Hindlimb muscle (tissue), 1 donor: ENCODE measurements at places on chromosomes 16 and 17. TPM values are rescaled to one million over a fixed set of nuclear protein-coding genes. Genes with fewer than 3 reads are reported as not detected.

DNA sequence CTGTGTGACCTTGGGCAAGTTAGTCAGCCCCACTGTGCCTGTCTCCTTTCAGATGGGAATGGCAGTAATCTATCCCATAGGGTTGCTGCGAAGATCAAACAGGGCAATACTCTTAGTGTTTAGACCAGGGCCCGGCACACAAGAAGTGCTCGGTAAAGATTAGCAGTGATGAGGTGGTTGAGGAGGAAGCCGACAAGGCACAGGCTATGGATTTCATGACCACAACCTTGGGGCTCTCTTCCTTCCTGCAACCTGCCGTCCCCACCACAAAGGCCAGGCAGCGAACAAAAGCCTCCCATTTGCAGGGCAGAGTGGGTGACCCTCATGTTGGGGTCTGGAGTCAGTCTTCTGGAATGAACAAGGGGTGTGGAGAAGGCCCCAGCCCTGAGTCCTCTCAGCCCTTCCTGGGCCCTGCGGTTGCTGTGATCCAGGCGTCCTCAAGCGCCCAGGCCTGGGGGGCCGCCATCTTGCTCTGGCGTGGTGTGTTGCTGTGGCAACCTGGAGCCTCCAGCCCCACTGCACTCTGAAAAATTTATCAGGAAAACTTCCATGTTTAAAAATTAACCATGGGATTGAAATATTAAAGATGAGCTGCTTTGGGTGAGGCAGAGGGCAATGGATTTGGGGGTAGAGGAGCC, 9.8 kb downstream of the ADAM11 start:
- no peak for DNase-seq

GRCh38 chr16:86321491-86321890, 188.8 kb upstream of the FOXF1 start:
- no peak for DNase-seq

- DNase-seq, result no peak
Measured at GRCh38 chr17:20184977-20185619, 175.9 kb downstream of the SPECC1 start.

GRCh38 chr17:81502471-81503017, 10.1 kb downstream of the ACTG1 start:
- no peak for DNase-seq

GRCh38 chr17:17326275-17326875, 23.2 kb downstream of the NT5M start:
- DNase-seq, result no peak

Gene ATXN1L
- polyA plus RNA-seq, result 17.8 TPM

Gene C17orf78
- polyA plus RNA-seq, result not detected

- DNase-seq, result no peak
Measured at GRCh38 chr17:71681427-71682173, 439.2 kb upstream of the SOX9 start.

Gene PNMT
- 5.0 TPM for polyA plus RNA-seq

DNA sequence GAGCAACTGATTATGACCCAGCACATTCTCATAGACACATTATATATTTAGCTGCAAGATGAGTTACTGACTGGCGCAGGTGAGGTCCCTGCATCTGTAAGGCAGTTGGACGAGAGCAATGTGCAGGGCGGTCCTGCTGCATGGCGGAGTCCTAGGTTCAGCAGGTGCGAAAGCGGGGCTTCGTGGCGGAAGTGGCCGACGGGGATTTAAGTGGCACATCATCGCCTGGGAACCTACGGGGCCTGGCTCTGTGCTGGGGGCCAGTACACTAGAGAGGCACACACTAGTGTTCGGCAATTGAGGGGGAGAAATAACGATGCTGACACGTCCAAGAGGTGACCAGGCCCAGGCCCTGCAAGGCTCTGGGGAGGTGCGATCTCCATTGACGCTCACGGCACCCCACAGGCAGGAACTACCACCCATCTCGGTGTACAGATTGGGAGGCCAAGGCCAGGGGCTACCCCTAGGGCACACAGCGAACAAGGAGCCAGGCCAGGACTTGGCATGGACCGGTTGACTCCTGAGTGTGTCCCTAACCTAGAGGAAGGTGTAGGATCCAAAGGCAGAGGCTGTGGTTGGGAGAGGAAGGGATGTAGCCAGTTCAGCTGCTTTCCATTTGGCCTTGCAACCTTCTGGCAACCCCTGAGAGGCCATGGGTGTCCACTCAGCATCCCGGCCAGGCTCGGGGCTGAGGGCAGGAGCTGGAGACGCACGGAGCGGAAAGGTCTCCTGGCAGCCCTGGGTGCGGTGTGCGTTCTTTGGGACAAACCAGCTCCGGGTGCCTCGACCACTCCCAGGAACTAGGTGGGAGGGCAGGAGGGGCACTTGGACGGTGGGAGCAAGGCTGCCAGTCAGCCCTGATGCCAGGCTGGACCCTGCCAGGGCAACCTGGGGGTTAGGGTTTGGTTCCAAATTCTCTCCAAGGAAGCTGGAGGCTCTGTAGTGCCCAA, 103.9 kb upstream of the CREBBP start:
- DNase-seq, result no peak

Gene MEFV
- polyA plus RNA-seq, result 0.40 TPM

DNA sequence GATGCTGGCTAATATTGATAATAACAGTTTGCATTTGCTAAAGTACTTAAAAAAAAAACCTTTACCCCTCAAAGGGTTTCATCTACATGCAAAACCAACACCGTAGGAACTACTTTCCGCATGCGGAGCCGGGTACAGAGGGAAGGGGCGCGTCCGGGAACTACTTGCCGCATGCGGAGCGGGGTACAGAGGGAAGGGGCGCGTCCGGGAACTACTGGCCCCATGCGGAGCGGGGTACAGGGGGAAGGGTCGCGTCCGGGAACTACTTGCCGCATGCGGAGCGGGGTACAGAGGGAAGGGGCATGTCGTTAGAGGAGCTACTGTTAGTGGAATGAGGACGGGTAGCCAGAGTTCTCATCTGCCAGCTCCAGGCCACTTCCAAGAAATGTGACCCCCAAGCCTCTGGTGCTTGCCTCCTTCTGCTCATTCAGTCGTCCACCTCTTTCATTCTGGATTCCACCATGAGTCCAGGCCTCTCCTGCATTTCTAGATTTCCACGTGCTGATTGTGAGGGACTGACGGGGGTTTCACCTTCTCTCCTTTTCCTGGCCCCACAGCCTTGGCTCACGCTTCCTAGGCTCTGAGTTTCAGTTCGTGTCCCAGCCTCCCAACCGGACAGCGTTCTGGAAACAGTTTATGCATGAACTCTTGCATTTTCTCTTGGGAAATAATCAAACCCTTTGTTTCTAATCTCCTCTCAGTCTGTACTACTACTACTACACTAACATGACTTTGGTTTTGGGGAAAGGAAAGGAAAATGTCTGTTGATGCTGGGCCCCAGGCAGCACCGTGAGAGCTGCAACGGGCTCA, 26.9 kb downstream of the MINK1 start:
- DNase-seq, result peak; percentile 52

Gene DOC2B
- polyA plus RNA-seq, result 3.6 TPM

Gene CAPNS2
- 0.39 TPM for polyA plus RNA-seq

DNA sequence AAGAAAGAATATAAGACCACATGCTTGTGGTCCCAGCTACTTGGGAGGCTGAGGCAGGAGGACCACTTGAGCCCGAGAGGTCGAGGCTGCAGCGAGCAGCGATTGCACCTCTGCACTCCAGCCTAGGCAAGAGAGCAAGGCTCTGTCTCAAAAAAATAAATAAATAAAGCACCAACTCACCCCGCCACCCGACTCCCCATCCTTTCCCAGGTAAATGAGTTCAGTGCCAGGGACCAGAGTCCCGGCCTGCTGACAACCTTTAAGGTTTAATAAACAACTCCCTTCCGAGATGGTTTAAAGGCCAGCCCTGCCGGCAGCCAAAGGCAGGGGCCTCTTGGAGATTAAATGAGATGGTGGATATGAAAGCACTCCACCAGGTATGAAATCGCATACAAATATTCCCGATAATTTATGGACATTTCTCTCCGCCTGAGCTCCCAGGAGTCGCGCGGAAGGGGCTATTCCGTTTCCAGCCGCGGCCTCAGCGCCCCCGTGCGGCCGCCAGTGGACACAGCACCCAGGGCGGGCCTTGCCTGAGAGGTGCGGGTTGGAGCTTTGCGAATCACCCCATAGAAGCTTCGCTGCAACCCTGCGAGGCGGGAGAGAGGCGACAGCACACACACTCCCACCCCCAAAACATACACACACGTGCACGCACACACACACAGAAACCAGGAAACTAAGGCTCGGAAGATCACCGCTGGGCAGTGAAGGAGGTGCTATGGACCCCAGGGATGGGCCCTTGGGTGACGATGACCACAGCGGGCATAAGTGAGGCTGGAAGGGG, 4.0 kb upstream of the RPL38 start:
- peak; percentile 54 for DNase-seq

GRCh38 chr17:60231691-60232090, 81.9 kb downstream of the CA4 start:
- DNase-seq, result no peak

DNA sequence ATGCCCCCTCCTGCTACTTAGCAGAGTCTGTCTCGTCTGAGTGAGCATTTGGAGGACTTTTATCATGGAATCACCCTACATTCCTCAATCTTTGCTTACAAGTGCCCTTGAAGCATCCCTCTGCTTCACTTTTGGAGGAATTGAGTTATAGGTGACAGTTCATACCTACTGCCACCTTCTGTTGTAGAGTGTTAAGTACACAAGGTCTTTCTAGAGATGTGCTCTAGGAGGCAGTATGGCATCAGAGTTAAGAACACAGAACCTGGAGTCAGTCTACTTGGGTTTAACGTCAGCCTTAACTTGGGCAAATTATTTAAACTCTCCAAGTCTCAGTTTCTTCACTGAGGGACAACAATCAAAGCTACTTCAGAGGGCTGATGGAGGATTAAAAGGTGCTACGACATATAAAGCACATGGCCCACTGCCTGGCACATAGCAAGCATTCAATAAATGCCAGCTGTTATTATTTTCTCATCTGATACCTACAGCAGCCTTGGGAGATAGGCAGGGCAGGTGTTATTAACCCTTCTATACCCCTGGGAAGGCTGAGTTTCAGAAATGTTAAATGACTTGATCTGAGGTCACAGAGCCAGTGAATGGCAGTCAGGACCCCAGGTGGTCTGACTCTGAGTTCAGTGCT, 62.2 kb downstream of the UTP18 start:
- no peak for DNase-seq

Gene GNGT2
- 1.2 TPM for polyA plus RNA-seq

Gene NOG
- polyA plus RNA-seq, result 6.3 TPM

GRCh38 chr16:1121601-1122397, 25.8 kb upstream of the C1QTNF8 start:
- no peak for DNase-seq

Gene PTX4
- polyA plus RNA-seq, result 0.59 TPM

Gene FBXL16
- polyA plus RNA-seq, result 0.52 TPM

Gene MMP2
- polyA plus RNA-seq, result 404 TPM

GRCh38 chr17:28536532-28537218, 15.7 kb downstream of the UNC119 start:
- DNase-seq, result no peak

GRCh38 chr17:50345432-50346312, at the start of gene XYLT2:
Gene XYLT2, plus strand, starts transcription at chr17:50346126. Its CDS starts 15 bp downstream, at chr17:50346141.
- DNase-seq, result peak; percentile 91

Gene TNP2
- polyA plus RNA-seq, result not detected

- DNase-seq, result peak; percentile 66
Measured at GRCh38 chr17:4947411-4948165, 742 bp downstream of the PFN1 start.

DNA sequence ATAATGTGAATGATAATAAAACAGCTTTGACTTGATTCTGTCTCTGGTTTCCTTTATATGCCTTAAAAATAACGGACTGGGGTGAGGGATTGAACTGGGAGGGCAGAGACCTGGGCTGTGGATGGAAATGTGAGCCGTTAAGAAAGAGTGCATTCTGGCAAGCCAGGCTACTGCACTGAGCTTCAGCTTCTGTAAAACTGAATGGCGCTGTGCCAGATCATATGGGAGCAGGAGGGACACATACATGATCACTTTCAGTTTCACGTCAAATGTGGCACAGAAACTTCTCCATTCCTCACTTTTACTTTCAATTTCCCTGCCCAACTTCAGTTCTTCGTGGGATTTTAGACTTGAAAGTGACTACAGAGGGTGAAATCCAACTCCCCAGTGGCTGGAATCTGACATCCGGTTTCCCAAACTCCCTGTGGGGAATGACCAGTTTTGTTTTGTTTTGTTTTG, 1.1 kb downstream of the MT2A start:
- peak; percentile 77 for DNase-seq

Gene LPCAT2
- polyA plus RNA-seq, result 20.9 TPM

Gene C17orf67
- 2.3 TPM for polyA plus RNA-seq

DNA sequence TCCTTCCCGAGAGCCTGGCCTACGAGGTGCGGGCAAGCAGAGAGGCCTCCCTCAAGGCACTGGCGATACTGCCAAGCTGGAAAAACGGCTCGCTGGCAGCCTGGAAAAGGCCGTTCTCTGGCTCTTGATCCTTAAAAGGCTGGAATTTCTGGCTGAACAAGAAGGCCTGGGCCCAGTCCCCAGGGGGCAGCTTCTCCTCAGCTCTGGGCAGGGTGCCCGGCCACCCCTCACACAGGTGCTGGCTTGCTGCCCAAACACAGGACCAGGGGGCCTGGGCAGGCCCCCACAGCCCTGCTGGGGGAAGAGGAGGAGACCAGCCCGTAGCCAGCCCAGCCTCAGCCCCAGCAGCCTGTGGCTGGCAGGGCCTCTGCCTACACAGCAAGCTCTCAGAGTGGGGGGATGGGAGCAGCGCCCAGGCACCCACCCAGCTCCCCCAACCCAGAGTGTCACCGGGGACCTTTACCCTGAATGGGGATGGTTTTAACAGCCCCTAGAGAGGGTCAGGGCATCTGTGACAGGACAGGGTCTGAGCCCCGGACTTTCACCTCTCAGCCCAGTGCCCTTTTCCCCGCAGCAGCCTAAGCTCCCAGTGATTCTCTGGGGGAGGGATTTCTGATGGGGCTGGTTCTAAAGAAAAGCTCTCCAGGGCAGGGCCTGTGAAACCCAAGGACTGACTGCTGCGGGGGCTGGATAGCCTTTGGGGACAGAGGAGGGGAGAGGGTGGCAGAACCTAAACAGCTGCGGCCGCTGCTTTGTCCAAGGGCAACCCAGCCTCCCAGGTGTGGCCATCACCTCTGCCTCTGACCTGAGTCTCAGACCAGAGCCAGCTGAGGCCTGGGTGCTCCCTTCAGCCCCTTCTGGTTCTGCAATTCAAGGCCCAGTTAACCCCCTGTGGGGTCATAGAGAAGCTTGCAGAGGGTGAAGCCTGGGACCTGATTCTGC, 38.6 kb upstream of the TOB1 start:
- DNase-seq, result no peak

DNA sequence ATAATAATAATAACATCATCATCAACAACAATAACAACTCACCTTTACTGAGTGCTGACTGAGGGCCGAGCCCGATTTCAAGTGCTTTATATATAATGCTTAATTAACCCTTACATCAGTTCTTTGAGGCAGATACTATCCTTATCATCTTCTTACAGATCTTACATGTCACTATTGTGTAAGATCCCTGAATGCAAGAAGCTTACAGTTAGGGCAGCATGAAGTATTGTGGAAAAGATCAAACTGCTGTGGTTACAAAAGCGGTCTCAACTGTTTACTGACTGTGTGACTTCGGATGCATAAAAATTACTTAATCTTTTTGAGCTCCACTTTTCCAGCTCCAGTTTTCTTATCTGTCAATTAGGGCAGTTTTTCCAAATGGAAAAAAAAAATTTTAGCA, 3.3 kb downstream of the VAT1 start:
- no peak for DNase-seq

Gene GRAP
- 3.2 TPM for polyA plus RNA-seq
